ENCODE measurements at places on chromosomes 2 and 18. TPM values are rescaled to one million over a fixed set of nuclear protein-coding genes. Genes with fewer than 3 reads are reported as not detected.

- DNase-seq = no peak
Observed at GRCh38 chr2:23145460-23145859, 239.5 kb upstream of the KLHL29 start.

DNA sequence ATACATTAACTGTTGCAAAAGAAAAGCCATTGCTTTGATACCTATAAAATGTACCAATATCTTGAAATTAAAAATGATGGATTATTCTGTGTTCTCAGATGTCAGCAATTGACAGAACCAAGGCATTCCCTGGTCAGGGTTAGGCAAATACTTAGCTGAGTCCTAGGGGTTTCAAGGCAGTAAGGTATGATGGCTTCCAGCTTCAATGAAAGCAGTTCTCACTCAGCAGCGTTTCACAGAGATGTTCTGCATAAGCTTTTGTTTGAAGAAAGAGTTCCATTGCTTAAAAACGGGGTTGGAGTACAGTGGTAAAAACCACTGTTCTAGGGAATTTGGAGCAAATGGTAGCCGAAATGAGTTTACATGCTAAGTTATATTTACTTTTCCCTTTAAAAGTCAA, 17.0 kb upstream of the KANSL1L start:
- DNase-seq = no peak

The AKAIN1 gene
- polyA plus RNA-seq = not detected

DNA sequence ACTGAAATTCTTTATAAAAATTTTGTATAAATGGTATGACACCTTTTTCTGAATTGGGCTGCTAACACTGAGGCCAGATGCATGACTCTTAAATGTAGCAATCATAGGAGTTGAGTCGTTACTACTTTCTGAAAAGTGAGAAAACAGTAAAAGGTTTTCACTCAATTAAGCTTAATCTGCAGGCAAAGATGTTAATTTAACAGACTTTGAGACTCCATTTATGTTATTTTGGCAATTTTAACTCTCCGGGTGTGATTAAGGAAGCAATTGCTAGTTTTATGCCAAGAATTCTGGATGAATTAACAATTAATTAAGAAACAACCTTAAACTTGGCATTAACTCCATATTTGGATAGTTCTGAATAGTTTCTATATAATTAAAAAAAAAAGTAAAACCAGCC, 104.3 kb downstream of the AGPS start:
- DNase-seq = no peak

DNA sequence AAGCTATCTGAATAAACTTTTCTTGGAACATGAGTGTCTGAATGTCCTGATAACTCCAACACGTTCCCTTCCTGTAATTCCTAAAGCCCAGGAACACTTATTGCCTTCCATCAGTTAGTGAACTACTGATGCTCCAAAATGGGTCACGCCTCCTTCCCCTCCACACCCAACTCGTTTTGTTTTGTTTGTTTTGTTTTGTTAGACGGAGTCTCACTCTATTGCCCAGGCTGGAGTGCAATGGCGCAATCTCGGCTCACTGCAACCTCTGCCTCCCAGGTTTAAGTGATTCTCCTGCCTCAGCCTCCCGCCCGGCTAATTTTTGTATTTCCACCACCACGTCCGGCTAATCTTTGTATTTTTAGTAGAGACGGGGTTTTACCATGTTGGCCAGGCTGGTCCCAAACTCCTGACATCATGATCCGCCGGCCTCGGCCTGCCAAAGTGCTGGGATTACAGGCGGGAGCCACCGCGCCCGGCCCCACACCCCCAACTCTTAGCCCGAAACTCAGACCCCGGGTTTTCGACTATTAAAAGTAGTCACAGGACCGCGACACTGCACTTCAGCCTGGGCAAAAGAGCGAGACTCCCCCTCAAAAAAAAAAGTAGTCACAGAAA, 774 bp downstream of the IER3IP1 start:
- no peak for DNase-seq

DNA sequence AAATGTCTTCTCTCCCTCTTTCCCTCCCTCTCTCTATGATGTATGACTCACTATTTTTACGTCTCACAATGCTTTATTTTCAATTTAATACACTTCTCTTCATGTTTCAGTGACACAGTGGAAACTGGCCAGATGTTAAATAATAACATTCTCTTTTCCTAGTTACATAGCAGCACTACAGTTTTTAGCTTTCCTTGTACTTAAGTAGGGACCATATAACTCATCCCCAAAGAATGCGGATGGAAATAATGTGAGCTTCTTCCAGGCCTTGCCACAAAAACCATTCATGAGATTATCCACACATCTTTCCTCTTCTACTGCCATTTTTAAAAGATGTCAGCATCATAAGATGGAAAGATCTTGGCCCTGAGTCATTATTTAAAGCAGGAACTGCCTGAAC, 789.4 kb downstream of the LRP1B start:
- peak; percentile 11 for DNase-seq

DNA sequence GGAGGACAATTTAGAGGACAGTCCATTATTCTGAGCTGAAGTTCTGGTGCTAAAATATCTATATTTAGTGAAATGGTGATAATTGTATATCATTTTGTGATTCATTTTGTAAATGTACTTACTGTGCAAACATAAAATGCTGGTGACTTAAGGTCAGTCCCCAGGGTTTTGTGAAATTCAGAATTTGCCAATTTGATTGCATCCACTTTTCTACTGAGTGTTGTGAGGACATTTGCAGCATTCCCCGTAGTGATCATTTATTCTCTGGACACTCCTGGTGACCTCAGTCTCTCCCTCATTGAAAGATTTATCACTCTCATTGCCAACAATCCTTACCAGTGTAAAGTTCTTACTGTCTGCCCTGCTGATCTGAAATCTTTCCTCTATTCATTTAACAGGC, 98.2 kb downstream of the SOCS6 start:
- DNase-seq = no peak

GRCh38 chr2:56449449-56449860, 265.7 kb downstream of the CCDC85A start:
- no peak for DNase-seq

The ANKRD30BL gene
- polyA plus RNA-seq = not detected

All from forelimb muscle (tissue), 1 donor.